ENCODE measurements at places on chromosomes 11 and 22.

DNA sequence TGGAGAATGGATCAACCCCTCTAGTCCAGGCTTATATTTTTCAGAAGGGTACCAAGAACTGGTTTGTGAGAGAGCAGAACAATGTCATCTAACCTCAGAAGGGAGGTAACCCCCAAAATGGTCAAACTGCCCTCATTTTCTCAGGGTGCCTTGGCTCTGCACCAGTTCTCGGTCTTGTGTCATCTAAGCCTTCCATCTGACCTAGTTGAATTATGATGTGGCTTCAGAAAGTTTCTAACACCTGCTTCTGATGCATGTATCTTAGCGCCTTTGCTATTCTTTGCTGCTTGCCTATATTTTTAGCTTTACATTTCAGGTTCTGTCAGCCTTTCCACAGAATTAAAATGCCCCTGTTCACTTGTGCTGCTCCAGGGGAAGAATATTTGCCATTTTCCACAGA is 91.7 kb upstream of the E2F8 start:
- DNase-seq: no peak

GRCh38 chr11:25159341-25159740 is 662.5 kb downstream of the LUZP2 start:
- DNase-seq: no peak

GRCh38 chr11:79396001-79396400 is 44.8 kb downstream of the TENM4 start:
- no peak for DNase-seq

- DNase-seq: no peak
Observed at GRCh38 chr11:414318-414857, 411 bp downstream of the SIGIRR start.

DNA sequence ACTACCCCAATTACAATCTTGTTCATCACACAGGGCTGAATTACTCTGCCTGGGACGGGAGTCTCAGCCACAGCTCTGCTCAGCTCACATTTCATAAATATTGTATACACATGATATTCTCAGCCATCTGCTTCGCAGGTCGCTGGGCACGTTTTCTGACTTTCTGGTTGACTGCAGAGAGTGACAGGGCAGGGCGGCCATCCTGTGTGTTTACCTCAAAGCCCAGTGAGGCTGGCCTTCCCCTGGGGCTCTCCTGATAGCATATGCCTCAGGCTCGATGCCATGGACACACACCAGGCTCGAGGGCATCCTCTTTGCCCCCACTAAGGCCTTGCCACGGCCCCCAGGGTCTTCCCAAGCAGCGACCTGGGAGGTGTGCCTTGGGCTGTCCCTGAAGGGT is 345.0 kb downstream of the CADM1 start:
- no peak for DNase-seq

GRCh38 chr22:17891481-17892167 is 117.4 kb upstream of the BID start:
- DNase-seq: no peak

DNA sequence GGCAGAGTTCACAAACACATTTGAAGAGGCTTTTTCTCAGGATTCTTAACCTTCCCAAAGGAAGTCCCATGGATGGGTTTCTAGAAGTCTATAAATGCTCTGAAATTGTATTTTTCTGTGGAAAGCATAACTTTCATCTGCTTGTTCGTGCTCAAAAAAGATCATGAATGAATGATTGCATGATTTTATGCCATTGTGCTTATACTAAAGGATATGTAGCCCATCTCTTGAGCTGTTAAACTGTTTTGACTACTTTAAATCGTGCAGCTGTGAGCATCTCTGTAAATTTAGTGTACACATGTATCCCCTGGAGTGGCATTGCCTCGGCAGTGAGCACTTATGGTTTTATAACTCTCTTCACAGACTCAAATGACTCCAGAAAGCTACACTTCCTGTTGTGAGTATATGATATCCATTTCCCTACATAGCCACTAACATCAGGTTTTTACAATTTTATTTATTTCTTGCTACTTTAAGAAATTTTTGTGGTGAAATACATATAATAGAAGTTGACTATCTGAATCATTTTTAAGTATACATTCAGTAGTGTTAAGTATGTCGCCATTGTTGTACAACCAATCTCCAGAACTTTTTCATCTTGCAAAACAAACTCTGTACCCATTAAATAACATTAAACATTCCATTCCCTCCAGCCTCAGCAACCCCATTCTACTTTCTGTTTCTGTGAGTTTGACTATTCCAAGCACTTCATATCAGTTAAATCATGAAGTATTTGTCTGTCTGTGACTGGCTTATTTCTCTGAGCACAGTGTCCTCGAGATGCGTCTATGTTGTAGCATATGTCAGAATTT is 8.0 kb downstream of the NEAT1 start:
- no peak for DNase-seq

- DNase-seq: no peak
Observed at GRCh38 chr22:44384563-44385295, 72.0 kb upstream of the SHISAL1 start.

DNA sequence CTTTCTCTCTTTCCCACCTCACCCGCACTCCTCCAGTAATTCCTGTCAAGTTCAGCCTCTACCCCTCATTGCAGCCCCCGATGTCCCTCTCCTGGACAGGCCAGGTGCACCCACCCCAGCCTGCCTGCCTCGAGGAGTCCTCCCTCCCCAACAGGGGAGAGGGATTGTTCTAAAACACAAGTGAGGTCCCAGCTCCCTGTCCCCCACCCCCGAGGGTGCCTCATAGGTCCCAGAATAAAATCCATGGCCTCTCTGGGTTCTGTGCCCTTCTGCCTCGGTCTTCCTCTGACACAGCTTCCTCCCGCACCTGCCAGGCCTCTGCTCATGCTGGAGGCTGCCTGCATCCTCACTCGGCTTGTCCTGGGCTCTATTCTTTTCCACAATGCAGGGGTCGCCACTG is 720.1 kb downstream of the BRD1 start:
- DNase-seq: no peak

DNA sequence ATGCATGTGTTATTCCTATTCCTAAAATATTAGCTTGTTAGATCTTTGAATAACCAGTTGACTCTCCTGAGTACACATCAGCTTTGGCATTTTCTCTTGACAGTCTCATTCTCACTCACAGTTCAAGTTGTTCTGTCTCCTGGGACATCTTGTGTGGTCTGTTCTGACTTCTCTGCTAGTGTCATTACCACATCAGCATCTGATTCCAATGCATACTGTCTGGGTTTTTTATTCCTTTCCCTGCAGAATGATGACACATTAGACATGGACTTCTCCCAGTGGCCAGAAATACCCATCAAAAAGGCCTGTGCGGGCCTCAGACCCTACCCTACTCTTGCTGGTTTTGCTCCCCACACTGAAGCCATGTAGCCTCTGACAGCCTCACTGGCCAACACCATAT is 2.7 kb downstream of the ZNF74 start:
- no peak for DNase-seq

- no peak for DNase-seq
Observed at GRCh38 chr11:45942381-45942780, 19.9 kb downstream of the LARGE2 start.

GRCh38 chr11:63532799-63533475 is 3.7 kb upstream of the PLAAT4 start:
- DNase-seq: no peak

Data from activated CD4-positive, CD25-positive, alpha-beta regulatory T cell (primary cell).